ENCODE measurements at places on chromosomes 3 and 15.

- DNase-seq: no peak
These were observed 12.1 kb downstream of the SACM1L start for GRCh38 chr3:45701172-45701867.

GRCh38 chr15:55434989-55435825 lies 26.9 kb downstream of the PIERCE2 start:
- DNase-seq: no peak

- DNase-seq: no peak
These were observed 360.2 kb downstream of the ZNF385D start for GRCh38 chr3:21390856-21391255.

DNA sequence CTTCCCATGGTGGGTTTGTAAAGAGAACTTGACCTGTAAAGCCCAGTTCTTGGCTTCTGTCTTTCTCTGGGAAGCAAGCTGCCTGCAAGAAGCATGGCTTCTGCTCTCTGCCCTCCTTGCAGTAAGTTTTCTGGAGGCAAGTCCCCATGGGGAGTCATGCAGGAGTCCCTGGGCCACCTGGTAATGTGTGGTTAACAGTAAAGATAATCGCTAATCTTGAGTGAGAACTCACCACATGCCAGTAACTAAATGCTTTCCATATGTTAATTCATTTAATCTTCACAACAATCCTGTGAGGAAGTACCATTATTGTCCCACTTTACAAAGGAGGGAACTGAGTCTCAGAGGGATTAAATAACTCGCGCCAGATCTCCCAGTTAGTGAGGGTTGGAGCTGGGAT lies 4.2 kb downstream of the CAPN3 start:
- no peak for DNase-seq

GRCh38 chr3:111667170-111667569 lies 72.0 kb upstream of the ZBED2 start:
- DNase-seq: no peak

DNA sequence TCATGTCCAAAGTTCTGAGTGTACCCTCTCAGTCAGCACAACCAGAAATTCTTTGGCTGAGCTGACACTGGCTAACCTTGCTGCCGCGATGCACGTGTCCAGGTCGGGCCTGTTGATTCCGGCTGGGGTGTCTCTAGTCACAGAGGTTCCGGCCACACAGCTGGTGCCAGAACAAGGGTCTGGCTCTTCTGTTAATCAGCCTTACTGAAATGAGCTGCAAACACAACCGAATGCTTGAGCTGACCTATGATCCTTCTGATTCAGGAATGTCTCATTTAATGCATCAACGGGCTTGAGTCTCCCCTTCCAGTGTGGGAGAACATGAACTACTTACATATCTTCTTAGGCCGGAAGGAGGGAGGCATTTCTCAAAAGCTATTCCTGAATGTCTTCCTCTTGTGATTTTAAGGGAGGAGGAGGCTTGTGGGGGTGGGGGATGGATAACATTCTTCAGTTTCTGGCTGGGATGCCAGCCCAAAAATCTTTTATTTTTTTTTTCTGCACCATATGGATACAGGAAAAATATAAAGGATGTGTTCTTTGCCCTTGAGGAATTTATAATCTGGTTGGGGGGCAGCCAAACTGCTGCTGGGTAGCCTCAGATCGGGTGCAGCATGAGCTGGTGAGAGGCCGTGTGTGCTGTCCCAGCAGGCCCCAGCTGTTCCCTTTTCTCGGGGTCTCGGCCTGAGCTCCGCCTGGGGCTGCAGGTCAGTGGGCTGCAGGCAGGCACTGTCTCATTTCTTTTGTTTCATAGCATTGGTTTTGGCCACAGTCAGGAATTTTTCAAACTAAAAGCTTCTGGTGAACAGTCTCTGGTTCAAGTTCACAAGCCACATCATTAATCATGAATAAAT lies 319.1 kb upstream of the TBL1XR1 start:
- DNase-seq: peak; percentile 6

GRCh38 chr3:154684021-154684420 lies 254.0 kb upstream of the GPR149 start:
- no peak for DNase-seq

GRCh38 chr15:39770748-39771689 lies 11.6 kb downstream of the FSIP1 start:
- DNase-seq: no peak

DNA sequence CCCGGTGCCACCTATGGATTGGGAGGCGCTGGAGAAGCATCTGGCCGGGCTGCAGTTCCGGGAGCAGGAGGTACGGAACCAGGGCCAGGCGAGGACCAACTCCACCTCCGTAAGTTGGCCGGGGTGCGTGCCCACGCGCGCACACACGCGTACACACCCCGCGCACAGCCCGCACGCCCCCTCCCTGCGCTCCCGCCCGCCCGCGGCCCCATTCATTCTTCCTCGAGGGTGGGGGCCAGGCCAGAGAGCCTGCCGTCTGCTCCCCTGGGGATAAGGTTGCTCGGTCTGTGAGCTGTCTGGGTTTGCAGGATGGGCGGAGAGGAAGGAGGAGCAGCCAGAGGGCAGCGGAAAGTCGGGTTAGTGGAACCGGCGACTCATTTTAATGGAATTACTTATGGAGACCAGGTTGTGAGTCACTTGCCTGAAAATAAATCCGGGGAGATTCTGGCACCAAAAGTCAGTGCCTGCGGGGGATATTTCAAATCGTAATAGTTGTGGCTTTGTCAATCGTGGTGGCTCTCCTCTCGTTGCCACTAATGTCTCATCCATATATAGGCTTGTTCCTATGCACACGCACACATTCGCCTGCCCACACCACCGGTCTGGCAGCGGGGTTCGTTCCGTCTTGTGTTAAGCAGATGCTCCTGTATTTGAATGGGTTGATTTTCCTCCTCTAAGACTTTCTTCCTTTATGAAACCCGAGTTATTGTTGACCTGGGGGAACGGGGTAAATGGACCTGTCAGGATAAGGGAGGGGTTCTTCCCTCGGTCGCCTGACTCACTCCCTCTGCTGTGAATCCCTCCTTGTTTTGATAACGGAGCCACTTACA lies 223.4 kb upstream of the IL12A start:
- no peak for DNase-seq

GRCh38 chr15:97504031-97504792 lies 456.3 kb upstream of the ARRDC4 start:
- no peak for DNase-seq

DNA sequence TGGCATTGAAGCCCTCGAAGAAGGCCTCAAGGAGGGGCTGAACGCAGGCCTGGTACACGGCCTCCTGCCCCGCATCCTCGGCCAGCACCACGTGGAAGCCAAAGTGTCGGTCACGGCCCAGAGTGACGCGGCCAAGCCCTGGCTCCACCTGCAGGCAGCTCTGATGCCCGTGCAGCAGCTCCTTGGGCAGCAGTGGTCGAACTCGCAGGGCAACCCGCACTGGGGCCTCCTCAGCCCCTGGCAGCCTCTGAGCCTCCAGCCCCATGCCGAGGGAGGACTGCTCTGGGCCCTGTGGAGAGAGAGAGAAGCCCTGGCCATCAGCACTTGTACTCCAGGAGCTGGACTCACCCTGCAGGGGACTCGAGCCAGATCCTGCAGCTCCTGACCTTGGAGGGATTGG lies 2.6 kb downstream of the KIF7 start:
- no peak for DNase-seq

DNA sequence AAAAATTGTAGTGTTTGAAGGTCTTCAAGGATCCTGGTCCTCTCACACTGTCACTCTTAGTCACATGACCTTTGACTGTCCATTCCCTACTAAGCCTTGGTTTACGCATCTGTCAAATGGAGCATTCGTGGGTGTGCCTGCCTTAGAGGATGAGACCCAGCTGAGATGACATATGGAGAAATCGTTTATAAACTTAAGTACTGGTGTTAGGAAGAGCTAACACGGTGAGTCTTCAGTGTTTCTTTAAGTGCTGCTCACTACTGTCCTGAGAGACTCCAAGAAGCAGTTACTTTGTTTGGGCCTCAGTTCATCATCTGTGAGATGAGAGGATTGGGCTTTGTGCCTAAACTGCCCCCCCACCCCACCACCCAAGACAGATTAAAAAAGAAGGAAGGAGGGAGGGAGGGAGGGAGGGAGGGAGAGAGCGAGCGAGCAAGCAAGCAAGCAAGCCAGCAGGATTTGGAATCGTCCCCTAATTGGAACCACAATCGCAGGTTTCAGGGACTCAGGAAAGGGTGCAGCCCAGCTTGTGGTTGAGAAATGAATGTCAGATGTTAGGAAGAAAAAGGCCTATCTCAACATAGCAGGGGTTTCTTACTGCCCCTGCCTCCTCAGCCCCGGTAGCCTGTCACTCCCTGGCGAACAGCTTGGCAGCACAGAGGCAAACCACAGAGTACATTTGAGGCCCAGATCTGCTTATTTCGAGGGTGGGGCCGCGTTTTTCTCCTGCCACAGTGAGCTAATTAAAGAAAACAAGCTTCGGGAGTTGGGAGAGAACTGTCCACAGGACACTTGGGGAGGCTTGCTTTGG lies 32.7 kb downstream of the SMAD3 start:
- DNase-seq: no peak

DNA sequence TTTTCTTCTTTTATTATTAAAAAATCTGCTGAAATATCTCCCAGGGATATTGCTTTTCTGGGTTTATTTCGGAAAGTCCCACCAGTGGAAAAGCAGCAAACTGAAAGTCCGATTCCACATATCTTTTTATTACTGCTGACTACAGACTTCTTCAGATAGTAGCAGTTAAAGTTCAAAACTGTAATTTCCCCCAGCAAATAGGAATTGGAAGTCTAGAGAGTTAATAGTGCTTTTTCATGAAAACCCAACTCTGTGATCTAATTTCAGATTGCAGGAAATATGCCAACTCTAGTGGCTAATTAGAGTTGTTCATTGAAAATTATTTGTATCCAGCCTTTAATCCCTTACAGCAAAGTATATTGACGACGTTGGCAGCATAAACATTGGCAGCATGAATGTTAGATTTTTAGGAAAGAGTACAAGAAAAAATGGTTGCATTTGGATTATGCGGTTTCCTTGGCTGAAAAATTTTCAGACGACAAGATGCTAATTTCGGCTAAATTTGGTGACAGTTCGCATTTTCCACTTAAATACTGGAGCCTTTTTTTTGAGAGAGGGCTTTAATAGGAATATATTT lies 472.9 kb upstream of the CBLB start:
- DNase-seq: no peak

DNA sequence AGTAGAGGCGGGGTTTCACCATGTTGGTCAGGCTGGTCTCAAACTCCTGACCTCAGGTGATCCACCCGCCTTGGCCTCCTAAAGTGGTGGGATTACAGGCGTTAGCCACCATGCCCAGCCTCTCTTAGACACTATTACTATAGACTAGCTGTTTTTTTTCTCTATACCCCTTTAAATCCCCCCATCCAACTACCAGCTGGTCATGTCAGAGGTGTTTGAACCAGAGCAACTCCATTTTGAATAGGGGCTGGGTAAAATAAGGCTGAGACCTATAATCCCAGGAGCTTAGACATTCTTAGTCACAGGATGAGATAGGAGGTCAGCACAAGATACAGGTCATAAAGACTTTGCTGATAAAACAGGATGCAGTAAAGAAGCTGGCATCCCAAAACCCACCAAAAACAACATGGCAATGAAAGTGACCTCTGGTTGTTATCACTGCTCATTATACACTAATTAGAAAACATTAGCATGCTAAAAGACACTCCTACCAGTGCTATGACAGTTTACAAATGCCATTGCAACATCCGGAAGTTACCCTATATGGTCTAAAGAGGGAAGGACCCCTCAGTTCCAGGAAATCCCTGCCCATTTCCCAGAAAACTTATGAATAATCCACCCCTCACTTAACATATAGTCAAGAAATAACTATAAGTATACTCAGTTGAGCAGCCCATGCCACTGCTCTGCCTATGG lies 57.8 kb upstream of the GPD1L start:
- DNase-seq: no peak

DNA sequence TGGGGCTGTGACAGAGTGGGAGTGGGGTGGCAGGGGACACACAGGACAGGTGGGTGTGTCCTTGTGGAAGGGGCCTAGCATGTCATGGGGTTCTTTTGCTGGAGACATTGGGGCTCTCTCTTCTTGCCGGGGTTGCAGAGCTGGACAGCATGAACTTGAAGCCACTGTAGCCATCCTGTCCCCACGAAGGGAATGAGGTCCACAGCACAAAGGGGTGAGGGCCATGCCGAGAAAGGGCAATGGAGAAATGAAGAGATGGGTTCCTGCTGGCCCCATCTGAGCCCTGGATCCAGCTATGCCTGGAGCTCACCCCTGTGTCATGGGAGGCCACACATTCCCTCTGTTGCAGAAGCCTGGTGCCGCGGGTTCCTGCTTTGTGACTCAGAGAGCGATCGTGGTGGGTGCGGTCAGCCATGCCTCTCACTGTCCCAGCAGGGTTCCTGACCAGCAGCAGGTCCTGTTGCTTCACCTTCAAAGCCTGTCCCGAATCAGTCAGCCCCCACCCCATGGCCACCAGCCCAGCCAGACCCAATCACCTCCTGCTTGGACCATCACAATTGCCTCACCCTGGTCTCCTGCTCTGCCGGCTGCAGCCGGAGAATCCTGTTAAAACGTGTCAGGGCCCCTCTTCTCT lies 50.0 kb downstream of the DNAJB8 start:
- no peak for DNase-seq

DNA sequence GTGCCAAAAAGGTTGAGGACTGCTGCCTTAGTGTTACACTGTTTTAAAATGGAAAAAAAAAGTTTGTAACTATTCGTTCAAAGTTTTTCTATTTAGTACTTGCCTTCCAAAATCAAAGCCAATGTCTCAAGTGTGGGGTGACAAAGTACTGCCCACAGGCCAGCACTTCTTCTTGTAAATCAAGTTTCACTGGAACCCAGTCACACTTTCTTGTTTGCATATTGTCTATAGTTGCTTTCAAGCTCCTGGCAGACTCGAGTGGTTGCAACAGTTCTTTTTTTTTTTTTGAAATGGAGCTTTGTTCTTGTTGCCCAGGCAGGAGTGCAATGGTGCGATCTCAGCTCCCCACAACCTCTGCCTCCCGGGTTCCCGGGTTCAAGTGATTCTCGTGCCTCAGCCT lies 75.3 kb upstream of the RPL35A start:
- DNase-seq: no peak

DNA sequence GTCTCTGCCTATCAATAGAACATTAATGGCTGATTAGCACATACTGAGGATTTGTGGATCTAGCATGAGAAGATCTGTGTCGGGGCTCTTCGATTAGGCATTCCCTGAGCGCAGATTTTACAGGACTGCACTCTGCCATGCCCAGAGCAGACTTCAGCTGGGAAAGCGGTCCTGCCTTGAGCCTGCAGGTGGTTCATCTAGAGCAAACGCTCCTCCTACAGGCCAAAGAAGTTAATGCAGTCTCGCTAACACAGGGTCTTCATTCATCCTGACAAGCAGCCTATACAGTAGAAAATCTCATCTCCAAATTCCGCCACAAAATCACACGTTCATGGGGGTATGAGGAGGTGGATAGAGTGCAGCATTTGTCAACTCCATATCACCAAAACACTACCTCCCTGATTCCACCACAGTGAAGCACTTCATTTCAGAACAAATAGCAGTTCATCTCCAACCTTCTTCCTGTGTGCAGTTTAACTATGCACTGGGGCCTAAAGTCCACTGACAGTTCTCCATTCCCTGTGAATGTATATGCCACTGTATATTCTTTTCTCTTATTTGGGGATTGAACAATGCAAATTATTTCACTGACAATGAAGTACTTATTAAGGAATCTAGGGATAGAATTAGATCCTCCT lies 405.8 kb downstream of the IGSF11 start:
- DNase-seq: peak; percentile 58
